ENCODE measurements at places on chromosomes 1 and 21.

GRCh38 chr1:6262555-6263420, 1.9 kb upstream of the GPR153 start:
- DNase-seq: no peak

- no peak for DNase-seq
Measured at GRCh38 chr1:1440262-1441001, 4.9 kb downstream of the VWA1 start.

- DNase-seq: peak; percentile 76
Measured at GRCh38 chr1:206933333-206933945, 11.7 kb upstream of the FCMR start.

DNA sequence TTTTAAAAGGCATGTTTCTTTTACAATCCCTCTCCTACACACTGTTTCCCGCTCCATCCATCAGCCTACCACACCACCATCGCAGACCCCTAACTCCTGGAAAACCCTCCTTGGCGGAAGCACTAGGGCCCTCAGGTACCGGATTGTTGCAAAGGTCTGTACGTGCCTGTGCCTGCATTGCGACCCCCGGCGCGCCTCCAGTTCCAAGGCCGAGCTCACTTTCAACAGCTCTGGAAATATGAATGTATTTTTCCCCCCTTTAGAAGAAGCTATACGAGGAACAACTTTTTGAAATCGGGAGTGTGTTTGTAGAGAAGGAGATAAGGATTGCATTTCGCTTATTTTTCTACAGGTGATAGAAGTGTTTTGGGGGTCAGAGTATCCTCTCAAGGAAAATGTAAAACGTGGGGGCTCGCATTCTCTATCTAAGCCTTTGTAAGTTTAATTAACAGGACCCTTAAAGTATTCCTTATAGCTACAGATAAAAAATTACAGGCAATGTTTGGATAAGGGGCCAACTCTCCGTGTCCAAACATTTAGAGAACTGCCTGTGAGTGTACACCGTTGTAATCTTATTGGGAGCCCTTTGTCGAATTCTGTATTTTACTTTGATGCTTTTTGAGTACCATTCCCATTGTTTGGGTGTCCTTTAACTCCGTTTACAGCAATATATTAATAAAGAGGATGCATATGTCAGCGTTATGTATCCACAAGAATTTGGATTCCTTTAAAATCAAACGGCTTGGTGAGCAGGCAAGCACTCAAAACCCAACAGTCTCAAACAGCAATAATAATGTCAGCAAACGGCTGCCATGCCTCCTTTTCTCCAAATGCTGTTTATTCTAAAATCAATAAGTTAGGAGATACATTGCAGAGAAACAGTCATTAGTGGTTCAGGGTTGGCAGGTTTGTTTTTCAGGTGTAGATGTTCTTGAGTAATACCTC, 5.9 kb downstream of the PRRX1 start:
- DNase-seq: no peak

- DNase-seq: no peak
Measured at GRCh38 chr1:166153525-166154314, 13.1 kb downstream of the FAM78B start.

- no peak for DNase-seq
Measured at GRCh38 chr1:180201451-180202200, 28.4 kb upstream of the LHX4 start.

DNA sequence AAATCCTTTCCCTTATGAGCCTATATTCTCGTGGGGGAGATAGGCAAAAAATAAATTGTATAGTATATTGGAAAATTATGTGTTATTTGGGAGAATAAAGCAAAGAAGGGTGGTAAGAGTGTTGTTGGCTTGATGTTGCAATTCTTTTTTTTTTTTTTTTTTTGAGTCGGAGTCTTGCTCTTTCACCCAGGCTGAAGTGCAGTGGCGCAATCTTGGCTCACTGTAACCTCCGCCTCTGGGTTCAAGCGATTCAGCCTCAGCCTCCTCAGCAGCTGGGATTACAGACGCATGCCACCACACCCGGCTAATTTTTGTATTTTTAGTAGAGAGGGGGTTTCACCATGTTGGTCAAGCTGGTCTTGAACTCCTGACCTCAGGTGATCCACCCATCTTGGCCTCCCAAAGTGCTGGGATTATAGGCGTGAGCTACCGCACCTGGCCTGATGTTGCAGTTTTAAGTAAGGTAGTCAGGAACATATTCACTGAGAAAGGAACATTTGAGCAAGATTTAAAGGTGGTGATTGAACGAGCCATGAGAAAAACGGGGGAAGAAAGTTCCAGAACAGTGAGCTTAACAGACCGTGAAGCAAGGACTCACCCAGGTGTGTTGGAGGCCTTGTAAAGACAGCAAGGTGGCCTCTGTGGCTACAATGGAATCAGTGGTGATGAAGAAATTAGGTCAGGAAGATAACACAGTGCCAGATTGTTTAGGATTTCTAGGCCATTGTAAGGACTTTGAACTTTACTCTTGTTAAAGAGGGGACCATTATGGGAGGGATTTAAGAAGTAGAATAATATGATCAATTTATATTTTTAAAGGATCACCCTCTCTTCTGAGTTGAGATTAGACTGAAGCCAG, 45.8 kb downstream of the RPRD2 start:
- DNase-seq: no peak

- no peak for DNase-seq
Measured at GRCh38 chr1:219040291-219040690, 133.4 kb upstream of the LYPLAL1 start.

- DNase-seq: no peak
Measured at GRCh38 chr21:42321231-42321630, 6.0 kb upstream of the TFF3 start.

DNA sequence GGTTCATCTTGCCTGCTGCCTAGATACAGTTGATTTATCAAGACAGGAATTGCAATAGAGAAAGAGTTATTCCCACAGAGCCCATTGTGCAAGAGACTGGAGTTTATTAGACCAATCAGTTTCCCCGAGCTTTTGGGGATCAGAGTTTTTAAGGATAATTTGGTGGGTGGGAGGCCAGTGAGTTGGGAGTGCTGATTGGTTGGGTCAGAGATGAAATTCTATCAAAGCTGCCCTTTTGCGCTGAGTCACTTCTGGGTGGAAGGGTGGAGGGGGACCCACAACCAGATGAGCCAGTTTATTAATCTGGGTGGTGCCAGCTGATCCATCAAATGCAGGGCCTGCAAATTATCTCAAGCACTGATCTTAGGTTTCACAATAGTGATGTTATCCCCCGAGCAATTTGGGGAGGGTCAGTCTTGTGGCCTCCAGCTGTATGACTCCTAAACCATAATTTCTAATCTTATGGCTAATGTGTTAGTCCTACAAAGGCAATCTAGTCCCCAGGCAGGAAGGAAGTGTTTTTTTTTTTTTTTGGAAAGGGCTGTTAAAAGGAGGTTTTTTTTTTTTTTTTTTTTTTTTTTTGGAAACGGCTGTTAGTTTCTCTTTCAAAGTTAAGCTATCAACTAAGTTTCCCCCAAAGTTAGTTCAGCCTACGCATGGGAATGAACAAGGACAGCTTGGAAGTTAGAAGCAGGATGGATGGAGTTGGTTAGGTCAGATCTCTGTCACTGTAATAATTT, 7.4 kb downstream of the SLC16A4 start:
- DNase-seq: no peak

GRCh38 chr21:26195708-26196107, 25.1 kb upstream of the APP start:
- no peak for DNase-seq

DNA sequence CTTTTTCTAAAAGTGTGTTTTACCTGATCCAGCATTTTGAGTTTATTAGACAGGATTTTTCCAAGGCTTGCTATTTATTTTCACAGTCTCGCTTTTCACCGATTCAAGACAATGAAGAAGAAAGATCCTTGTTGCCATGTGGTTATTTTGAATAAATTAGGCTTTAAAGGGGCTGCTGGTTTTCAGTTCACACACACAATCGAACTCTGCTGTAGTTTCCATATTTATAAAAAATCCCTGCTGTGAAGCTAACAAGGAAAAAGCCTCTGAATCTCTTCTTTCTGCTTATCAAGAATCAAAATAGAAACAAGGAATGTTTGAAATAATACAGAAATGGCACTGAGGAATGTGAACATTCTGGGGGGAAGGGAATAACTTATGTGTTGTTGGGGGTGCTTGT, 102.5 kb upstream of the KAZN start:
- no peak for DNase-seq

GRCh38 chr1:244941121-244941520, 76.8 kb upstream of the HNRNPU start:
- peak; percentile 81 for DNase-seq

DNA sequence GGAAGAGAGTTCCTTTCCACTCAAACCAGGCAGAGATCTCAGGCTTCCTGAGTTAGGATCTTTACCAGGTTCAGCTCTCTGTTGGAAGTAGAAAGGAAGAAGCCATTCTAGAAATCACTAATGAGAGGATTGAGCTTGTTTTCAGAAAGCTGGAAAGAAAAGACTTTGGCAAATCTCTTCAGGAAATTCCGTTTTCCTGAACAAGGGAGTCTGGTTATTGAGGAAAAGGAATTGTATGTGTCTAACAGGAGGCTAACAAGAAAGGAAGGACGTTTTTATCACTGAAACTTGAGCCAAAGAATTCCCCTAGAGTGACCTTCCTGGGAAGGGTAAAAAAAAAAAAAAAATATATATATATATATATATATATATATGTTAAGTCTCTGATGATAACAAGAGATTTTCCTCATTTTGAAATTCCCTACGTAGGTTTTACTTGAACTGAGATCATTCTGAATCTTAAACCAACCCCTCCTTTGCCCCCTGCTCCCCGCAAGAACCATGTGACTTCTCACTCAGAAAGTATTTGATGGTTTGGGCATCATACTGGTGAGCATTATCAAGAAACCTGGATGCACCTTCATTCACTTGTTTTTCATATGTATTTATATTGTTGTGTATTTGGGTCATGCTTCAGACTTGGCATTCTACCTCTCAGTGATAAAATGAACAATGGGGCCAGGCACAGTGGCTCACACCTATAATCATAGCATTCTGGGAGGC, 98.4 kb upstream of the BMP8A start:
- no peak for DNase-seq

GRCh38 chr1:144551107-144551542, 41.6 kb upstream of the PPIAL4F start:
- no peak for DNase-seq

DNA sequence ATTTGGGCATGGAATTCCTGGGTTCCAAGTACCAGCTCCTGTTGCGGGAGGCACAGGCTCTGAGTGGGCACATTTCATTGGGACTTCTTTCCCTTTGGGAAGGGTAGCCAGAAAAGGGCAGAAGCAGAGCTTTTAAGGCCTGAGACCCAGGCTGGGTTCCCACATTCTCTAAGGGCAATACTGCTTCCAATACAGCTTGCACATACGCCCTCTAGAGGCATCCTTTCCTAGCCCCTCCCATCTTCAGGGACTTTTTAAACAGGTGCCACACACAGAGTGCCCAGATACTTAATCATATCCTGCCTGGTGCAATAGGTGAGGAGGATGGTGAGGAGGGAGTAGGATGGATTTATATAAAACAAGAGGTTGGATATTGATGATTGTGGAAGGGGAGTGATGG, 5.7 kb downstream of the GPR88 start:
- DNase-seq: peak; percentile 44

DNA sequence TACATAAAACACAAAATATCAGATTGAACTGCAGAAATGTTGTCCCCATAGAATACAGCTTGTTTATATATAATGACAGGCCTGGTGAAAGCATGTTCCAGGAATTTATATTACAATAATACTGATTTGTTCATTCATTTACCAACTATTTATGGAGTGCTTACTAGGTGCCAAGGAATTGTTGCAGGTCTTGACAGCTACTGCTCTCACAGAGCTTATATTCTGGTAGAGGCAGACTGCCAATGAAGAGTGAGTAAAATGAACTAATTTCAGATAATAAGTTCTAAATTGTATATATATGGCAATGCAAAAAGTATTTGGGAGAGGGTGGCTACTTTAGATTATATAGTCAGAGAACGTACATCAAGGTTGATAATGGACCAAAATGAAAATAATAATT, 152.0 kb downstream of the COQ8A start:
- DNase-seq: no peak

DNA sequence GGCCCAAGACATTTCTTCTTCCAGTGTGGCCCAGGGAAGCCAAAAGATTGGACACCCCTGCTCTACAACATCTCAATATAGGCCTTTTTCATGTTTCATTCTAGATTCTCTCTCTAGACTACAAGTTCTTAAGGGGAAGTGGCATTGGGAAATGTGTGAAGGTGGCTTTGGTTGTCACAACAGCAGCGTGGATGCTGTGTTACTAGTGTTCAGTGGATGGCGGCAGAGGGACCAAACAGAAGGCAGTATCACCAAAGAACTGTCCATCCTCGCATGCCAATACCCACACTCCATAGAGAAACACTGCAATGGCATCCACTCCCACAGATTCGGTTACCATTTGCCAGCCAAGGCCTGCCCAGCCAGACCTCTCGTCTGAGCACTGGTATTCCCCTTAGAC, 24.3 kb upstream of the IFNAR2 start:
- no peak for DNase-seq

DNA sequence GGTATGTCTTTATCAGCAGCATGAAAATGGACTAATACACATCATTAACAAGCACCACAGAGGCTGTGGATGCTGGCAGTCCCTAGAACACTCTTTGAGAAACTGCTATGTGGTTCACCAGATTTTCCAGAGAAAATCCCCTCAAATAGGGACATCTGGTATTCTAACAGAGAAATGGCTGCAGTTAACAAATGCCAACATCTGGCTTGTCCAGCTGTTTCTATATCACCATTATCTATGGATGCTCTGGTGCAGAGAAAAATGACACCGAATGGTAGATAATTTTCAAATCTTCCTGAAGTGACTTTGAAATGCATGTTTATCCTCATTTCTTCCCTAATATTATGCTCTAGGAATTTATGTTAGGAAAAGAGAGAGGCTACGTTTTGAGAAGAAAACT, 403.5 kb upstream of the PROX1 start:
- DNase-seq: no peak

GRCh38 chr1:47924270-47925048, 72.7 kb downstream of the TRABD2B start:
- no peak for DNase-seq

- DNase-seq: no peak
Measured at GRCh38 chr1:102100666-102101065, 103.9 kb upstream of the OLFM3 start.

- no peak for DNase-seq
Measured at GRCh38 chr1:1065265-1065939, 8.7 kb downstream of the RNF223 start.

- no peak for DNase-seq
Measured at GRCh38 chr1:213997038-213997771, 9.4 kb downstream of the PROX1 start.

- DNase-seq: no peak
Measured at GRCh38 chr1:24009406-24009805, 29.3 kb upstream of the SRSF10 start.

- DNase-seq: no peak
Measured at GRCh38 chr1:33277488-33278084, 21.3 kb downstream of the ZNF362 start.

DNA sequence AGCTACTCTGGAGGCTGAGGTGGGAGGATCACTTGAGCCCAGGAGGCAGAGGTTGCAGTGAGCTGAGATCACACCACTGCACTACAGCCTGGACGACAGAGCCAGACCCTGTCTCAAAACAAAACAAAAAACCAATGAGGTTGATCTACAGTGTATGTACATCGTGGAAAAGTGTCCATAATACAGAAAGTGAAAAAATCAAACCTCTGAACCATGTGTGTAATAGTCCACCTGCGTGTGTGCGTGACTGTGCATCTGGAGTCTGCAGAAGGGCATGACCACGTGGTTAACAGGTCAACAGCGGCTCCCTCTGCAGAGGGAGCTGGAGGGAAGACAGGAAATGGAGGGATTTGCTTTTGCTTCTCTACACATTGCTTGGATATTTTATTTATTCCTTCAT, 32.4 kb upstream of the ENO1 start:
- DNase-seq: no peak

- DNase-seq: no peak
Measured at GRCh38 chr1:15465674-15466073, 9.1 kb downstream of the CELA2A start.
